Kidney epithelial cell (primary cell): ENCODE measurements at places on chromosomes 12 and 14.

DNA sequence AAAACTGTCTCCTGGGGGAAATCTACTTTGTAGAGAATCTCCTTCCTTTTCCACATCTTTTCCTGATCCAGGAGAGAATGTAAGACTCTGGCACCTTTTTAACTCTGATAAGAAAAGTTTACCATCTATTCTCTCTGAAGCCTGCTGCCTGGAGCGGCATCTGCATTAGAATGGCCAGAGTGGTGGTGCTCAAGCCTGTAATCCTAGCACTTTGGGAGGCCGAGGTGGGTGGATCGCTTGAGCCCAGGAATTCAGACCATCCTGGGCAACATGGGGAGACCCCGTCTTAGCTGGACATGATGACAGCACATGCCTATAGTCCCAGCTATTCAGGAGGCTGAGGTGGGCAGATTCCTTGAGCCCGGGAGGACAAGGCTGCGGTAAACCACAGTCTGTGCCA, 1.4 kb upstream of the CHFR start:
- DNase-seq = no peak

DNA sequence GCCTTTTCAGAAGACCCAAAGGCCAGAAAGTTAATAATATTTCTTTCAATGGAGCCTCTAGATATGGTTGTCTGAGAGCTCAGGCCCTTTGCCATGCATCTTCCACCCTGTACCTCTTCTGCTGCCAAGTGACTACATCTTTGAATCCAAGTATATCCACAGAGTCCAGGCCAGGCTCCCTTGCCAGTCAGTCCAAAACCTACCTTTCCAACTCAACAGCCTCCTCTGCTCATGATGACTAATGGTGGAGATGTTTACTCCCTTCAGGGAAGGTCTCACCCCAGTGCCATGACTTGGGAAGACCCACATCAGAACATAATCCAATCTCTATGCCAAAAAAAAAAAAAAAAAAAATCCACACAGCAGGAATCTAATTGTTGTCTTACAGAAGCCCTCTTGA, 20.4 kb downstream of the TTC9 start:
- DNase-seq = no peak

DNA sequence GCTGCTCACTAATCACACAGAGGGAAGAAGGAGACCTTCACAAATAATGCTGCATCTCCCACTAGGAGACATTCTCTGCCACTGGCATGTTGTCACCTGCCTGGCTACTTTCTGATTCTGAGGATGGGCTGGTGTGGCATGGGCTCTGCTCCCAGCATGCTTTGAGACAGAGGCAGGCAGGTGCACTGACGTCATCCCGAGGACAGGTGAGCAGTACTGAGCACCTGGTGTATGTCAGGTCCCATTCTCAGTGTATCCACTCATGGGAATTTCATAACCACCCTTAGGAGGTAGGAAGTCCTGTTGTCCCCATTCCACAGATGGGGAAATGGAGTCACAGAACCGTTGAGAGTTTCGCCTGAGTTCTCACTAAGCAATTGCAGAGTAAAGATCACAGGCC, 597.9 kb downstream of the VRK1 start:
- no peak for DNase-seq

DNA sequence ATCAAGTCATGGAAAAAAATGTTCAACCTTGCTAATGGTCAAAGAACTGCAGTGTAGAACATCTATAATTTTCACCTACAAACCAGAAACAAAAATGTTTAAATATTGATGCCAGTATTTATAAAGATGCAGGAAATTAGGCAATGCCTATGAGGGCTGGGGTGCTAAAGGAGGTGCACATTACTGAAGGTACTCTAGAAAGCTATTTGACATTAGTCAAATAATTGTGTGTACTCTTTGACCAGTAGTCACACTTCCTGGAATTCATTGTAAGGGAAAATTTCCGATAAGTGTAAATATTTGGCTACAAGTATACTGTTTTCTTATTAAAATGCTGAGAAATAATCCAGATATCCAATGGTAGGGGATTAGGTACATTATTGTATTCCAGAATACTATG, 36.4 kb upstream of the HDAC7 start:
- no peak for DNase-seq

GRCh38 chr14:60515511-60516289, 6.8 kb downstream of the SIX6 start:
- no peak for DNase-seq

DNA sequence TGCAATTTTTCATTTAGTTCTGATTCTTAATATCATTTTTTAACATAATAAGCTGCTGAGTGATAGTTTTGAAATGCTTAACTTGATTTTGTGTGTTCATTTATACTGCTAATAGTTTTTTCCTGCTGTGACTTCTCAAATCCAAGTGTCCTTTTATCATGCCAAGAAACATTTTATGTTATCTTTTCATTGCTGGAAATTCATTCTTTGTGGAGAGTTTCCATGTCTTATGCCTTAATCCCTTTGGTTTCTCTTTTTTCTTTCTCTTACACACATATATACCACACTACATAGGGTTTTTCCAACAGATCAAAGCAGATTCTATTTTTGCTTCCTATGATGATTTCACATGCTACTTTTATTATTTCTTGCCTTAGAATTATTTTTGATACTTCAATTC, 981.1 kb downstream of the SLC6A15 start:
- no peak for DNase-seq

GRCh38 chr14:79011091-79011919, 841.1 kb downstream of the NRXN3 start:
- no peak for DNase-seq

- no peak for DNase-seq
Observed at GRCh38 chr14:75361751-75362433, 65.9 kb upstream of the JDP2 start.

DNA sequence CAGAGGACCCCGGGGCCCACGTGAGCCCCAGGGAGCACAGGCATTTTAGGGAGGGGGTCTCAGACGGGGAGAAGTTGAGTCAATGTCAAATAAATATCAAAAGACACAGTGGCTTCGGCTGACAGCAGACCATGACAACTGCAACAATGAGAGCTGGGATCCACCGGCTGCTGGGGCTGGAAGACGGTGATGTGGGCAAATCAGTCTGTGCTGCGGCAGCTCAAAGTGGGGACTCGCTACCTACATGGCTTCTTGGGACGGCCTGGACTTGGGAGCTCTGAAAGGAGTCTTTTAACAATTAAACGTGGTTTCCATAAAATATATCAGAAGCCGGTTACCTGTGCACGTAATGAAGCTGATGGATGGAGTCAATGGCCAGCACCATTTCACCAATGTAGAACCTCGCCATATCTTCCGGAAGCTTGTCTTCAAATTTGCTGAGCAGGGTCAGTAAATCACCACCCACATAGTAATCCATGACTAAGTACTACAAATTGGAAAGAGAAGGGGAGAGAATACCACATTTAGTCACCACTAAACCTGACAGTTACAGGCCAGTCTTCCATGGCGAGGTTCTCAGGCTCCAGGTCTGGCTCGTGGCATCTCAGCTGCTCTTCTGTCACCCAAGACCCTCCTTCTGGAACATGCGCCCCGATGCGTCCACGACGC, 58.0 kb downstream of the CDC42BPB start:
- DNase-seq = no peak

DNA sequence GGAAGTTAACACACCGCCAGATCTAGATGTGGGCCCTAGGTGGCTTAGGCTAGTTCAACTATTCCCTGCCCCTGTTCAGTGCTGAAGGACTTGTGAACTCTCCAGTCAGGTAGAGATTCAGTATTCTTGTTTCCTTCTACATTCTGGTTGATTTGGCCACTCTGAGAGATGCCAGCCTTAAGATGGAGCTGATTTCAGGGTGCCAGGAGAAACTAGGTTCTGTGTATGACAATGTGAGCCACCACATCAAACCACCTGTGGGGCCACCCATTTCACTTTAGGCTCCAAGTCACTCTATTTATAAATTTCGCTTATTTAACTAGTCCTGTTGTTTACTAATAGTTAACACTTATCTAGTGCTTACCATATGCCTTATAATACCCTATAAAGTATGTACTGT, 26.0 kb downstream of the FRMD6 start:
- DNase-seq = no peak

DNA sequence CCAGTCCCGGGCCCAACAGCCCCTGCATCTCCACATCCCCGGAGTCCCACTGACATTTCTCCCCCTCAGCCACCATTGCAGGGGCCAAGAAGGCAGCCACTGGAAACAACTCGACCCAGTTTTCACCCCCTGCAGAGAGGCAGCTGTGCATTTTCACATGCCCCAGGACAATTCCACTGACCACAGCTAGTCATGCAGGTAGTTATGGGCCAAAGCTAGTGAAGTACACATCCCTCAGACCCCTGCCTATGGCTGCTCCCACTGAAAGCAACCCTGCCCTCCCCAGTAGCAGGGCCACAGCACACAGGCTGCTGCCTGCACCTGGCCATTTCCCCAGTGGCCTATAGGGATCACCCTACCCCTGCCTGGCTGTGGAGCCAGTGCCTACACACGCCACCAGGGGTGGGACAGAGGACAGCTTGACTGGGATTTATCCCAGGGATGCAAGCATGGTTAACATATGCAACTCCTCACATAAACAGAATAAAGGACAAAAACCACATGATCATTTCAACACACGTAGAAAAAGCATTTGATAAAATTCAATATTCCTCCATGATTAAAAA, 154.0 kb downstream of the NDUFA12 start:
- no peak for DNase-seq

GRCh38 chr12:67355428-67356379, 86.5 kb downstream of the CAND1 start:
- no peak for DNase-seq

DNA sequence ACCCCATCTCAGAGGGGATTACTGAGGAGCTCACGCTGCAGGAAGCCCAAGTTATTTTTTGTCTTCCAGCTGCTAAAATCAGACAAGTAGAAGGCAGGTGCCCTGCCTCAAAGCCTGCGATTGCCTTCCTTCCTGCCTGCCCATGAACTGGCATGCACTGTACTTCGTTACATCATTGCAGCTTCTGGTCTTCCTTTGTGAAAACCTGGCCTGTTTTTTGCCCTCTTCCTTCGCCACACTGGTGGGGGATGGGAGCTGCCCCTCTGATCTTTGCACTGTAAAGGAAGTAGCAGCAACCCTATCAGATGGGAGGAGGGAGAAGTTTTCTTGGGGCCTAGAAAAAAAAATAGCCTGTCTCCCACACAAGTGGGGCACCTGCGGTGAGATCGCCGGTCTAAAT, 1098.7 kb downstream of the BCL11B start:
- DNase-seq = no peak
